ENCODE measurements at places on chromosomes 3 and 15. TPM values are rescaled to one million over a fixed set of nuclear protein-coding genes. Genes with fewer than 3 reads are reported as not detected.

WDR93 gene
- total RNA-seq, result under 0.01 TPM

PLA2G4E gene
- total RNA-seq, result not detected

KNG1 gene
- total RNA-seq, result not detected

PLSCR5 gene
- total RNA-seq, result not detected

BSN gene
- total RNA-seq, result 0.08 TPM

NMB gene
- 6.5 TPM for total RNA-seq

ACSBG1 gene
- not detected for total RNA-seq

CACNA2D2 gene
- 0.08 TPM for total RNA-seq

ITPKA gene
- total RNA-seq, result 44.2 TPM
